Activated naive CD4-positive, alpha-beta T cell (primary cell): ENCODE measurements at places on chromosomes 5 and 9.

DNA sequence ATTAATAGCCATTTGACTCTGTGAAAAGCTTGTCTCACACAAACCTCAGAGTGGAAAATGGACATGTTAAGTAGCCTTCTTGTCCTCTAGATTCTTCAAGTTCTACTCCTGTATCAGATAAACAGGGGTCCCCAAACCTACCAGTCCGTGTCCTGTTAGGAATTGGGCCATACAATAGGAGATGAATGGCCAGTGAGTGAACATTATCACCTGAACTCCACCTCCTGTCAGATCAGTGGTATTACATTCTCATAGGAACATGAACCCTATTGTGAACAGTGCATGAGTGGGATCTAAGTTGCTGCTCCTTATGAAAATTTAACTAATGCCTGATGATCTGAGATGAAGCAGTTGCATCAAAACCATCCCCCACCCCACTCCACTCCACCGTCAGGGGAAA is 136.3 kb downstream of the TMEM232 start:
- DNase-seq = no peak

DNA sequence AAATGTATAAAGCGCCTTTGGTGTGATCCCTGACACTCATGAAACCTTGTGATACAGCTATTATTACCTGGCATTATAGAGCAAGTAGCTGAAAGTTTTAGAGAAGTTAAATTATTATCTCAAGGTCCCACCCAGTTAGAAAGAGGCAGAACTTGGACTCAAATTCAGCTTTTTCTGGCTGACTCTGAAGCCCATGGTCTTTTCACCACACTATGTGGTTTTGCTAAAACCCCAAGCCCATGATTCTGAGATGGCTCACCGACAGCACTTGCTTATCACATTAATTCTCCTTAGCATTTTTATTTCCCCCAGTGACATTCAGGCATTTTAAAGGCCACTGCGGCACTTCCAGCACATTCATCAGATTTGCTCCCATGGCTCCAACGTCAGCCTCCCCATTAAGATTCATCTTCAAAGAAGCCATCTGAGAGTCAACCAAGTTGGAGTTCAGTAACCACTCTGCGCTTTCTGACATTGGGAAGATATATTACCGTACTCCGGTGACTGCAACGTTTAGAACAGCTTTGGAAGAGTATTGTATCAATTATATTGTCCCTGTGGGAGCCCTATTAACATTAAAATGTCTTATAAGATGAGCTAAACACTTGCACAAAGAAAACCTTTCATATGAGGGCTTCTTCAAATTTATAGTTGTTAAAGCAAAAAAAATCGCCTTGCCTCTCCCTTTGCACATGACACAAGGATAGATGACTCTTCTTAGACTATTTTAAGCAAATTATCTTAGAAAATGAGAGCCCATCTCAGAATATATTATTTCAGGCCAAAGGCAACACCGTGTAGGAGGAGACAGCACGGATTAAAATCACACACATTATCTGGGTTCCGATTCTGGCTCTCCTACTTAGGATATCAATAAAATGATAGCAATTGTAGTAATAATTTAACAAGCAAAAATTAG is 638.1 kb downstream of the ACTL7B start:
- DNase-seq = no peak

- DNase-seq = no peak
Measured at GRCh38 chr5:9483243-9483642, 62.6 kb downstream of the SEMA5A start.

GRCh38 chr5:2802693-2803365 is 51.4 kb upstream of the IRX2 start:
- DNase-seq = no peak

DNA sequence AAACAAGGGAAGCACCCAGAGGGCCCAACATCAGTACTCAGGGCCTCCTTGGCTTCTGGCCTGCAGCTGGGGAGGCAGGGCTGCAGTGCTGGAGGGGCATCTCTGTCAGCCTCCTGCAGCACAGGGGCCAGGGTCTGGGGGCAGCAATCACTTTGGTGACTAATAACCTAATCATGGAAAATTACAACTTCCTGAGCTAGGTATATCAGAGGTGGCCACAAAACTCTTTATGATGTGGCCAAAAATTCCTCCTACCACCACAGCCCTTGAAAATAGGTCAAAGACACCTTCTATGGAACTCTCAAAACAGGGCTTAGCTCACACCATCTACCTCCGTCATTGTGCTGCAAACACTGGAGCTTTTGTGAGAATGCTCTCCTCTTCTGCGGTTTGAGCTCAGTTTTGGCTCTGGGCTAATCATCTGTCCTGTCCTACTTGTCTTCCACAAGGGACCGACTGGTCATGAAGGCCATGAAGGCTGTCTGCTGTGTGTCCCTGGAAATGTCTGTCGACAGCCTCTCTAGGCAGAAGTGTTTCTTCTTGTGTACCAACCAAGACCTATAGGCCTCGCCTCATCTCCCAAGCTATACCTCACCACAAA is 28.6 kb downstream of the CSF2 start:
- no peak for DNase-seq

DNA sequence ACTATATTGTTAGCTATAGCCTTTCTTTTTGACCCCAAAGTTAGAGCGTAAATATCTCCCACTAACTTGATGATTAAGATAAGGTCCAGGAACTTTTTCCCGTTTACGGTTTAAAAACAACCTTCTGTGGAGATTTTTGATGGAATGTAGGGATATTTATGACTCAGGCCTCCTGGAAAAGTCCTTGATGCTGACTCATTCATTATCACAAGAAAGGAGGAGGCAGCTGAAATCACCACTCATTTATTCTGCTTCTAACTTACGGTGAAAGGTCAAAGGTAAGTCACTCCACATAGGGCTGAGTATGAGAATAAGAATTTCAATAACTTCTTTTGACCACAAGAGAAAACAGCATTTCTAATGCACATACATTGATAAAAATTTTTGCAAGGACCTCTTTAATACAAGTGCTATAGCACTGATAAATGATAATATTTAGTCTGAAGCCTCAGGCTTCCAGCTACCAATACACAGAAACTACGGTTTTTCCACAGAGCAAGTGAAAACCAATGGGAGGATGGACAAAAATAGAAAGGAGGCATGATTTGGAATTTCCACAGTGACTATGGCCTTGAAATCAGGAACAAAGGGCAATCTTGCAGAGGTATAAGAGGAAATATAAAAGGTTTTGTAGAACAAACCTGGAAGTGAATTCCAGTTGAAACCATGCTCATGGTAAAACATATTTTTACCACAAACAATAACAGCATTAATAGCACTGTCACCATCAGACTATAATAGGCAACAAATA is 146.5 kb downstream of the PPP2R2B start:
- DNase-seq = no peak

GRCh38 chr5:73174100-73174815 is 1.3 kb downstream of the TMEM174 start:
- no peak for DNase-seq

DNA sequence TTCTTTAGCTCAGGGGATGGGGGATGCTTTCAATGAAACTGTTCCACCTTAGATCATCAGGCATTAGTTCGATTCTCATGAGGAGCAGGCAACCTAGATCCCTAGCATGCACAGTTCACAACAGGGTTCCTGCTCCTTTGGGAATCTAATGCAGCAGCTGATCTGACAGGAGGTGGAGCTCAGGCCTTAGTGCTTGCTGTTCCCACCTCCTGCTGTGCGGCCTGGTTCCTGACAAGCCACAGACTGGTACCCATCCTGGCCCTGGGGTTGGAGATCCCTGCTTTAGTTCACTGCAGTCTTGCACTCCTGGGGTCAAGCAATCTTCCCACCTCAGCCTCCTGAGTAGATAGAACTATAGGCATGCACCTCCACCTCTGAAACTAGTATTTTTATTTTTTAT is 1369.8 kb upstream of the NUDT12 start:
- no peak for DNase-seq

DNA sequence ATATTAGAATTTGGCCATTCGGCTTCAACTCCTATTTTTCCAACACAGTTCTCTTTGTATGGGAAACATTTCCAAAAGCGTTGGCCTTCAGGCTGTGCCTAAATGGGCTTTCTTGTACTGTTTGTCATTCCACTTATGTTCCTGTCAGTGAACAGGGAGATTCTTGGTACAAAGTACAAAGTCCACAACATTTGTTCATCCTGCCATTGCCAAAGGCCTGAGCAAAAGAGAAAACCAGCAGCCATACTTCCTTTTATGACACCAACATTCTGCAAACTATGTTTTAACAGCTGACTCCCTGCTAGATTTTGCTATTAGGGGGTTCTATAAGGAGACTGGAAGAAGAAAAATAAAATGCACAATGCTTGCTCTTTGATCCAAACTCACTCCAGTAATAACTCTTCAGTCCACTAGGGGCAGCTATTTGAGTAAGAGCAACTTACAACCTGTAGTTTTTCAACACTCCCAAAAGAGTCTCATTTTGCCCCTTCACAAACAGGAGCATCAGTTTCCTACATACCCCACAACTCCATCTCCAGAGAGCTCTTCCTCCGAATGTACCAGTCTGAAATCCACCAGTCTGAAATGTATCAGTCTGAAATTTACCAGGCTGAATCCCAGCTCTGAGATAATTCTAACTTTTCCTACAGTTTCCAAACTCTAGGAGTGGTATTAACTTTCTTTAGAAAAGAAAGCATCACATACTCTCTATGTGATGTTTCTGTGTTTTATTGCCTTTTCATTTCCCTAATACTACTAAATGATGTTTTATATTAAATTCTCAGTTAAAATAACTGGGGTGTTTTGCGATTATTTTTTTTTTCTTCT is 693.8 kb downstream of the DNAH5 start:
- no peak for DNase-seq

DNA sequence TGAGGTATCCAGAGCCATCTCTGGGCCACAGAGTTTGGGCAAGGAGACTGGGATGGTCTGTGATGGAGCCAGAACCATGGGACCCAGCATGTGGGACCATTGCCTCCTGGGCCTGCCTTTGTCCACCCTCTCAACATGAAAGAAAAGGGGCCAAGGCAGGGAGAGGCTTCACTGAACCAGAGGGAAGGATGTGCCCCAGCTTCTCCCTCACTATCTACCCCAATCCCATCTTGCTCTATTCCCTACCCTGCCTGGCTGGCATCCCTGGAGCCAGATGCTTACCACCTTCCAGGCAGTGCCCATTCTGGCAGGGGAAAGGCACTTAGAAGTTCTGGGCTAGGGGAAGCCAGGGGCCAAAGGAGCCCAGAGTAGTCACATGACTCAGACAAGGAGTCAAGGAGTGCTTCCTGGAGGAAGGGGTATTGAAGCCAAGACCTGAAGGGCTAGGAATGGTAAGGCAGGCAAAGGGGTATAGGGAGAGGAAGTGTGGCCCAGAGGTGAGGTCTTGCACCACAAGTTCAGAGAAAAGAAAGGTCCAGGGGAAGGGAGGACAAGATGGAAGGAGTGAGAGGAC is 9.8 kb downstream of the PDLIM4 start:
- DNase-seq = no peak

DNA sequence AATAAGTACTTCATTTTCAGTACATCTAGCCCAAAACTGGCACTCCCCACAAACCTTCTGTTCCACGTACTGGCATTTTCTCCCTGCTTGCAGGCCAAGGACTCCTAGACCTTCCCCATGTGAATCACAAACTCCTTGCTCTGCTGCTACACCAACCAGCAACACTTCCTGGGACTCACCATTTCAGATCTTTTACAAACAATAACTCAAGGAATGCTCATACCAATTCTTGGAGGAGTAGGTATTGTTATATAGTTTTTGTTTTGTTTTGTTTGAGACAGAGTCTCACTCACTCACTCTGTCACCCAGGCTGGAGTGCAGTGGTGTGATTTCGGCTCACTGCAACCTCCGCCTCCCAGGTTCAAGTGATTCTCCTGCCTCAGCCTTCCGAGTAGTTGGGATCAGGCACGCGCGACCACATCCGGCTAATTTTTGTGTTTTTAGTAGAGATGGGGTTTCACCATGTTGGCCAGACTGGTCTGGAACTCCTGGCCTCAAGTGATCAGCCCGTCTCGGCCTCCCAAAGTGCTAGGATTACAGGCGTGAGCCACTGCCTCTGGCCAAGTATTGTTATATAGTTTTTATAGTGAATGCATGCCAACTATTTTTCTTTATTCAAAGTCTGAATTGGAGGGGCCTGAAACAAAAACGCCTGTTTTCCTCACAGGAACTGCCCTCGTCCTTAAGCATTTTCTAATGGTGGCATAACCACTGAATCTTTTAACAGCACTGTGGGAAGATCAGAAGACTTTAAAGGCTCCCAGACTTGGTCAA is 210.8 kb downstream of the TSSK1B start:
- no peak for DNase-seq

DNA sequence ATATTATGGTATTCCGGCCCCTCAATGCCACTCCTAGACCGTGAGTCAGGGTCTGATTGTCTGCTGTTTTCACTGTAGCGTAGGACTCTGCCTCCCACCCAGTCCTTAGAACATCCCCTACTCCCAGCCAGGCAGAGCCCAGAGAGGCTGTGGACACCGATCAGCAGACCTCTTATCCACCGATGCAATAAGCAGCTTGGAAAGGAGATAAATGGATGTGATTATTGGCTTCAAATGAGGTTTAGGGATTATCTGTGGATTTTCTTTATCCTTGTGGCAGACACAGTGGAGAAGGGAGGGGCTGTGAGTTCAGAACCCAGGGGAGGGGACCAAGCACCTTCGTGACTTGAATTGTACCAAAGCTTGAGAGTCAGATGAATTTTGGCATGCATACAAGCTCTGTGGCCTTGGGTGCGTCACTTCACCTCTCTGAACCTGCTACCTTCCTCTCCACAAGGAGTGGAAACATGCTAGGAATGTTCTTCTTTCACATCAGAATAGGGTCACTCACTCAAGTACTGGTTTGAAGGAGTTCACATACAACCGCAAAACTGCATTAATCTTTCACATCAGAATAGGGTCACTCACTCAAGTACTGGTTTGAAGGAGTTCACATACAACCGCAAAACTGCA is 83.1 kb upstream of the CPLX2 start:
- no peak for DNase-seq

GRCh38 chr9:121945281-121945680 is 147.8 kb downstream of the TTLL11 start:
- DNase-seq = no peak

DNA sequence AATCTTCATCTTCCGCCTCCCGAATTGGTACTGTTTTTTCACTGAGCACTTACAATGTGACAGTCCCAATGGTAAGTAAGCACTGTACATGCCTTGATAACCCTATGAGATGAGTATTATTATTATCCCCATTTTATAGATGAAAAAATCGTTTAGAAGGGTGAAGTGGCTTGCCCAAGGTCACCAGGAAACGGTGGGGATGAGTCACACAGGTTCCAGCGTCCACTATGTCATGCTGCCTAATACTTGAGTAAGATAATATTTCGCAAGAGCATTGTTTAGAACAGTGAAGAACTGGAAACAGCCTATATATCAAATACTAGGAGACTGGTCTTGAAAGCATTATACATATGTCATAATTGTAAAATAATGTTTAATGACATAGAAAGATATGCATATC is 12.9 kb downstream of the HAND1 start:
- no peak for DNase-seq

DNA sequence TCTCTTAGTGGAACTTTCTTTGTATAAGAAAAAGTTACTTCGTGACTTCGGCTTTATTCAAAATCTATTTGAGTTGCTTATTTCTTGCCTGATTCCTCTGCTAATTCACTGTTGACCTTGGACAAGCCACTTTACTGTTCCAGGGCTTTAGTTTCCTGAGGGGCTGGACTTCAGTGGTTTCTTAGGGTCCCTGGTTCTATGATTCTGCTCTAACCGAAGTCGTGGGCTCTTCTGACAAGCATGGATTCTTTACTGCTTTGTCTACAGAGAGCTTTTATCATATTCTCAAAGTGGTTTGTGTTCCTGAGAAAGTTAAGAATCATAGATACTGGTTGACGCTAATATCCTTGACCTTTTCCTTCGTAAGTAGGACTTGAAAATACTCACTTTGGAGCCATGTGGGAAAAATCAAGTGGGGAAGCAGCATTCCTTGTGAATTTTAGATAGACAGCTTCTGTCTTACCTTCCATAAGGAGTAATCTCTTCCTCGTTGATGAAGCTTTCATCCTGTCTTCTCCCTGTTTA is 21.1 kb downstream of the EXOSC2 start:
- DNase-seq = no peak
